Stimulated activated CD4-positive, alpha-beta T cell treated with anti-CD3 and anti-CD28 coated beads, Interleukin-12 subunit alpha, Interleukin-12 subunit beta, amount 100 ng/mL, for 24 hours (primary cell): ENCODE measurements at places on chromosomes 13 and 19.
A peak's percentile ranks its signal among the peaks of the same experiment; 100 is the strongest.

DNA sequence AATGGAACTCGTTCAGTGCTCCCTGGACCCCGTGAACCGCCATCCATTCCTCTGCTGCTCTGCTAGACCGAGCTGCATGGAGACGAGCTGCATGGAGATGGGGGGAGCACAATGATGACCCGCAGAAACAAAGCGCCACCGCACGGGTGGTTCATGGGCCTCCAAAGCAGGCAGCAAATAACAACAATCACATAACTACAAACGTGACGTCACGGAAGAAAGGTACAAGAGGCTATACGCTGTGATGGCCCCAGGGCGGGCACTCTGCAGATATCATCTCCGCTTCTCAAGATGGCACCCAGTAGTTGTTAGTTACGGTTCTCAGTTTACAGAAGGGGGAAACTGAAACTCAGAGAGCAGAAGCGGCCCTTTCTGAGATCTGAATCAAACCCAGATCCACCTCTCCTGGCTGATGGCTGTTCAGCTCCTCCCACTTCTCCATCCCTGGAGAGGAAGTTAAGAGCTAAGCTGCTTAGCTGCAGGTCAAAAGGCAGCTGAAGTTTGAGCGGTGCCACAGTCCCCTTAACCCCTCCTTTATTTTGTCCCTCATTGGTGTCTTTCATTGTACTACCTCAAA lies 1.7 kb downstream of the ATP13A1 start:
- no peak for DNase-seq

DNA sequence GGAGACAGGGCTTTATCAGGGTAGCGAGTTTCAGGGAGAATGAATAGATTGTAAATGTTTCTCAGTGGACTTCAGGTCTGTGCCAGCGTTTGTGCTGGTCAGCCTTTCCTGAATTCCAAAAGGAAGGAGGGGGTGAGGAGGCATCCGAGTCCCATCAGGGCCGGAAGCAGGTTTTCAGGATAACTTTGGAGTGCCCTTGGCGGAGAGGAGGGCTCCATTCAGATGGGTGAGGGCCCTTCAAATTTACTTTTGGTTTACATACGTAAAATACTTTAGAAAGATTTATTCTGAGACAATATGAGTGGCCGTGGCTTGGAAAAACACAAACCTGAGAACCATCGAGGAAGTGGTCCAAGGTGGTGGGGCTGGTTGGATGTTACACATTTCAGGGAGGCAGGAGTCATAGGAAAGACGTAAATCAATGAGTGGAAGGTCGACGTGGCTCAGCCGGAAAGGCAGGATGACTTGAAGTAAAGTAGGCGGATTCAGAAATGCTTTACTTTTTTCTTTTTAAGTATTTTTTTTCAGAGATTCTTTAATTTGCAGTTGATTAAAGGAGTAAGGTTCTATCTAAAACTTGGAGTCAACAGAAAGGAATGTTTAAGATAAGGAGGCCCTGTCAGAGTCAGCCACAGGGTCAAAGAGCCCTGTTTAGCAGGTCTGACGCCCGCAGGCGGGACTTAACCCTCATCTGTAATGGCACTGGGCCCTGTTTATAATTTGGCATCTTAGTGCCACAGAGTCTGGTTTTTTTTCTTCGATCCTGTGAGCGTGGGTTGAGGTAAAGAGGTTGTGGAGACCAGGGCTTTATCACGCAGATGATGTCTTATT lies 32.8 kb downstream of the ATP11A start:
- no peak for DNase-seq

DNA sequence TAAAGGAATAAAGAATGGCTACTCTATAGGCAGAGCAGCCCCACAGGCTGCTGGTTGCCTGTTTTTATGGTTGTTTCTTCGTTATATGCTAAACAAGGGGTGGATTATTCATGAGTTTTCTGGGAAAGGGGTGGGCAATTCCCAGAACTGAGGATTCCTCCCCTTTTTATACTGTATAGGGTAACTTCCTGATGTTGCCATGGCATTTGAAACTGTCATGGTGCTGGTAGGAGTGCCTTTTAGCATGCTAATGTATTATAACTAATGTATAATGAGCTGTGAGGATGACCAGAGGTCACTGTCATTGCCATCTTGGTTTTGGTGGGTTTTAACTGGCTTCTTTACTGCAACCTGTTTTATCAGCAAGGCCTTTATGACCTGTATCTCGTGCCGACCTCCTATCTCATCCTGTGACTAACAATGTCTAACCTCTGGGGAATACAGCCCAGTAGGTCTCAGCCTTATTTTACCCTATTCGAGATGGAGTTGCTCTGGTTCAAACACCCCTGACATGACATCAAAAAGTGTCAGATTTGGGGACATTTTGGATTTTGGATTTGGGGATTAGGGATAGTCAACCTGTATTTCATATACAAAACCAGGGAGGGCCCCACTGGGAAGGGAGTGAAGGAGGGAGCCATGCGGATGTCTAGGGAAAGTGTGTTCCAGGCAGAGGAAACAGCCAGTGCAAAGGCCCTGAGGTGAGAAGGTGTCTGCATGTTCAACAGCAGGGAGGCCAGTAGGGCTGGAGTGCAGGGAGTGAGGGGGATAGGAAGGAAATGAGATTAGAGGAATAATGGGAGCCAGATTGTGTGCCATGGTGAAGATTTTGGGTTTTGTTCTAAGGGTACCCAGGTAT lies 10.9 kb downstream of the FXYD5 start:
- no peak for DNase-seq

DNA sequence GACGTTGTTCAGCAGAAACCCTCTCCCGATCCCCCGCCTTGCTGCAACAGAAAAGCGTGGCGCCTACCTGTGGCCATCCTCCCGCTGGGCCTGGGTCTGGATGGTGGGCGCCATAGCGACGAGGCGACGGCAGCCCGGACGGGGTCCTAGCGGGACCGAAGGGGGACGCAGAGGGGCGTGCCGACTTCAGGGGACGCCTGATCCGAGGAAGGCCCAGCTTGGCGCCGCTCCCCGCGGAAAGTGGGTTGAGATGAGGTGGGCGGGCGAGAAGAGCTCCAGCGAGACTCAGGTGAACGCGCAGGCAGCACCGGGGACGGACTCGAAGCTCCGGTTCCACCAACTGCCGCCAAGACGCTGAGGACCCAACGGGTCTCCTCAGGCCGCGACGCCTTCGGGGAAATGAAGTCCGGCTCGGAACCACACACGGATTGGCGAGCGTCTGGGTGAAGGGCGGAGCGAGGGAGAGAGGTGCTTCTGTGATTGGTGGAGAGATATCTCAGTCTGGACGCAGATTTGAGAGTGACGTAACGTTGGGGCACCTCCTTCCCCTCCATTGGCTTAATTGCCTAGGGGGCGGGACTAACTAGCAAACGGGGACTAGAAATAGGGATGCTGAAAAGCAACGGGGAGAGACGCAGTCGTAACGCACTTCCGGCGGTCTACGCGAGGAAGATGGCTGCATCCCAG lies at the start of the genes MED29 and PAF1:
Gene MED29 (plus strand): TSS at position 628 of the 687 bp plus-strand sequence. CDS start 45 bp downstream, at position 673.
Gene PAF1 (minus strand): TSS at position 356 of the 687 bp plus-strand sequence. CDS start 242 bp downstream, at position 114.
- DNase-seq: peak; percentile 89

DNA sequence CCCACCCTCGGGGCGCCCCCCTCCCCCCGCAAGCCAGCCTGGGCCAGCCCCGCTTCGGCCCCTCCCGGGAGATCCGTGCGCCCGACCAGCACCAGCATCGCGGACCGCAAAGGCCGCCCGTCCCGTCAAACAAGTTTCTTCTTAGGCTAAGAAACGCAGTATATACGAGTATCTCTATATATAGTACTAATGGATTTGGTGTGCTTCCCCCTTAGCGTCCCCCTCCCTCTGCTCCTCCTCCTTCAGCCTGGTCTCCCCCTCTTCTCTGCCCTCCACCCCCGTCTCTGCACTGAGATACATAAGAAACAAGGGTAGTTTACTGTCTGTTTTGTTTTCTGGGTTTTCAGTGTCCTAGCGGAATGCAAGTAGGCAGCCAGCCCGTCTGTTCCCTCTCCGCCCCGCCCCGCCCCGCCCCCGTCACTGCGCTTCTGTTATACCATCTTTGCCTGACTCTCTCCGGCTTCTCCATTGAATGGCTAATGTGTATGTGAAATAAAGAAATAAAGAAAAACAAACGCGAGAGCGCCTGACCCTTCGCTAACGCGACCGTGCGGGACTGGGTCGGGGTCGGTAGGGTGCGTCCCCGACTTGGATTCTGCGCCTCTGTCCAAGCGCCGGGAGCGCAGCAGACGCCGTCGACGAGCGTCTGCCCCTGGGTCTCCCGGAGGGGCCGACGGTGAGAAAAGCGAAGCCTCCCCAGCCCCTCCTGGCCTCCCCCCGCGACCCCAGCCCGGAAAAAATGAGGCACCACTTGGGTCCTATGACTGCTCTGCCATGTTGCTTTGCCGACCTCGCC lies 4.2 kb downstream of the LYL1 start:
- DNase-seq: no peak

GRCh38 chr13:113526466-113527220 lies 36.1 kb upstream of the DCUN1D2 start:
- no peak for DNase-seq

DNA sequence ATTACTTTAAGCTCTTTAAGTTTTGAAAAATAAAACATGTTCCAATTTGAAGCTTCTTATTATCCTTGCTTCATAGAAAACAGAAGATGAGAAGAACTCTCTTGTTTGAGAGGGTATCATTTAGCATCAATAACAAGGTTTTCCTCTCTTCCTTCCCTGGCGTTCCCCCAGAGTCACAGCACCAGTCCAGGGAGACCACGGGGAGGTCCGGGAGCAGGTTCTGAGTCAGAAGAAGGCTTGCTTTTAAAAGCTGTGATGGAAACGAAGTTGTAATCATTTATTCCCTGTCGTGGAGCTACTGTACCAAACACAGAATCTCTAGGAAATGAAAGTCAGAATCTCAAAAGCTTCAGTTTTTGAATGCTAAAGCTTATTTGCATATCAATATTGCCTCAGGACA lies 174.0 kb upstream of the LSM14A start:
- DNase-seq: no peak

DNA sequence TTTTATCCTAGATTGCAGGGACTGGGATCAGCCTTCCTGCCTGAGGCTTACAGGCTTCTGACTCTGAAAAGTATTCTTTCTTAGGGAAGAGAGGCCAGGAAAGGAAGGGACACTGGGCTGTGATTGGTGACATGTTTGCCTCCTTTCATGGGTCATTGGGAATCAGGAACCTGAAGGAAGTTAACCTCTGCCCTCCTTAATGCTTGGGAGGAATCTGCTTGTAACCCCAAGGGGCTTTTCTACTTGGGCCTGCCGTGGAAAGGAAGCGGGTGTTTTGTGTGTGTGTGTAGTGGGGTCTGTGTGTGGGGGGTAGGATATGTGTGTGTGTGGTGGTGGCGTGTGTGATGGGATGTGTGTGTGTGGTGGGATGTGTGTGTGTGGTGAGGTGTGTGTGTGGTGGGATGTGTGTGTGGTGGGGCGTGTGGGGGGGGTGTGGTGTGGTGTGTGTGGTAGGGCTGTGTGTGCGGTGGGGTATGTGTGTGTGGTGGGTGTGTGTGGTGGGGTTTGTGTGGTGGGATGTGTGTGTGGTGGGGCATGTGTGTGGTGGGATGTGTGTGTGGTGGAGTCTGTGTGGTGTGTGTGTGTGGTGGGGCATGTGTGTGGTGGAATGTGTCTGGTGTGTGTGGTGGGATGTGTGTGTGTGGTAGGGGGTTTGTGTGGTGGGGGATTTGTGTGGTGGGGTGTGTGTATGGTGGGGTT lies 41.3 kb upstream of the NPAS1 start:
- no peak for DNase-seq

GRCh38 chr19:50003254-50003788 lies 21.9 kb downstream of the VRK3 start:
- DNase-seq: no peak

GRCh38 chr13:27765650-27766049 lies 26.6 kb upstream of the GSX1 start:
- no peak for DNase-seq

DNA sequence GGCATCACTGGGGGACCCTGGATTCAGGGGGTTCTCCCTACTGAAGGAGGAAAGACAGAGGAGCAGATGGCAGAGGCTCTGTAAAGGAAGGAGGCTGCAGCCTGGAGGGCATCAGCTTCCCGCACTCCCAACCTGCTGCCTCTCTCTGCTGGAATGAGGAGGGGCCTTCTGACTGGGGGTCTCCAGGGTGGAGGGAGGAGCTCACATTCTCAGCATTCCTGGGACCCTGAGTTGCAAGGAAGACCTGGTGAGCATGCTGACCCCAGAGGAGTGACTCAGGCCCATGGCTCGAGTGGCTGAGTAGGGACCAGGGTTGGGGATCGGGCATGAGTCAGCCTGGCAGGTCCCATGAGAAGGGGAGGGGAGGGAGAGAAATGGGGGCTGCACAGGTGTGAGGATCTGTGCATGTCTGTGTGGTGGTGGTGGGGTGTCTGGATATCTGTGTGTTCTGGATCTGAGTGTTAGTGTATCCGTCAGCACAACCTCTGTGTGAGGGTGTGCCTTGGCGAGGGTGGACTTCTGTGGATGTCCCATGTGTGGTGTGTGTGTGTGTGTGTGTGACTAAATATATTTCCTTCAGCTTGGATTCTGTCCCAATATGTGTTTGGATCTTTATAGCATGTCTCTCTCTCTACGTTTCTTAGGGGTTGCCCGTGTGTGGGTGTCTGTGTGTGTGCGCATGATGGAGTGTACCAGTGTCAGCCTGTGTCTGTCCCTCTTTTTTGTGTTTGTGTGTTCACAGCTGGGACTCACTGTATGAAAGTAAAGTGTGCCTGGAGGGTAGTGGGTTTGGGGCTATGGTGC lies 4.6 kb downstream of the AXL start:
- DNase-seq: no peak

DNA sequence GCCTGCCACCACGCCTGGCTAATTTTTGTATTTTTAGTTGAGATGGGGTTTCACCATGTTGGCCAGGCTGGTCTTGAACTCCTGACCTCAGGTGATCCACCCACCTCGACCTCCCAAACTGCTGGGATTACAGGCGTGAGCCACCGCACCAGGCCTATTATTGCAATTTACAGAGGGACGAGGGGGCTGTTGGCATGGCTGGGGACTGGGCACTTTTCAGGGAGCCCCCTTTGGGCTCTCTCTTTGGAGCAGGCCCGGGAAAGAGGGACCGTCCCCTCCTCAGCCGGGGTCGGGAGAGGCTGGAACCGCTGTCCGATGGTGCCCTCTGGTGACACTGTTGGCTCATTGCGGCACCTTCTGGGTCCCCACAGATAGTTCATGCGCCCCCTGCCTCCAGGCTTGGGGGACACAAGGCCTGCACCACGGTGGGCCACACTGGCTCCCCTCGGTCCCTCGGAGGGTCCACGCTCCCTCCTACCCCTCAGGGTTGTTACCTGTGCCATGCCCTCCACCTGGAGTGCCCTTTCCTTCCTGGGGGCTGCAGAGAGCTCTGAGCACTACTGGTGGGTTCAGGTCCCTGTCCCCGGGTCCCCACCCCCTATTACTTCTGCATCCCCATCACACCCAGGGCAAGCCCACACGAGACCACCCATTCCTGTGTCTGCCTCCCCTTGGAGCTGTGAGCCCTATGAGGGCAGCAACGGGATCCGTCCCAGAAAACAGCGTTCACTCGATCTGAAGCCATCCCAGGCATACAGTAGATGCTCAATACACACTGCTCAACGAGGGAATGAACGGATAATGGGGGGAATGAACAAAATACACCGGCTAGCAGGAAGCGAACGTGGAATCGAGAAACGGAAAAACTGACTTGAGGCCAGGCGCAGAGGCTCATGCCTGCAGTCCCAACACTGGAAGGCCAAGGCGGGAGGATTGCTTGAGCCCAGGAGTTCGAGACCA lies 12.5 kb downstream of the FEM1A start:
- DNase-seq: no peak

GRCh38 chr19:13092606-13093235 lies 9.9 kb downstream of the LYL1 start:
- no peak for DNase-seq

GRCh38 chr19:48724796-48725753 lies 5.5 kb upstream of the MAMSTR start:
- no peak for DNase-seq

GRCh38 chr19:32380269-32380668 lies 25.3 kb upstream of the DPY19L3 start:
- DNase-seq: no peak
